NCI-H1105 treated with DMSO at 0.1 percent for 48 hours (cell line): ENCODE measurements at places on chromosomes 16 and 17.

DNA sequence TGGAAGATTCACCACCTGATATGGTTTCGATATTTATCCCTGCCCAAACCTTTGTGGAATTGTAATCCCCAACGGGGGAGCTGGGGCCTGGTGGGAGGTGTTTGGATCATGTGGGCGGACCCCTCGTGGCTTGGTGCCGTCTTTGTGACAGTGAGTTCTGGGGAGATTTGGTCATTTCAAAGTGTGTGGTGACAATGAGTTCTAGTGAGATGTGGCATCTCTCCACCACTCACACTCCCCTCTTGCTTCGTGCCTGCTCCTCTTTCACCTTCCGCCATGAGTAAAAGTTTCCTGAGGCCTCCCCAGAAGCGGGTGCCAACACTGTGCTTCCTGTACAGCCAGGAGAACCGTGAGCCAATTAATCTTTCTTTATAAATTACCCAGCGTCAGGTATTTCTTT, 9.7 kb downstream of the CCDC57 start:
- DNase-seq: no peak

GRCh38 chr17:37699285-37699973, 45.4 kb downstream of the HNF1B start:
- DNase-seq: no peak

DNA sequence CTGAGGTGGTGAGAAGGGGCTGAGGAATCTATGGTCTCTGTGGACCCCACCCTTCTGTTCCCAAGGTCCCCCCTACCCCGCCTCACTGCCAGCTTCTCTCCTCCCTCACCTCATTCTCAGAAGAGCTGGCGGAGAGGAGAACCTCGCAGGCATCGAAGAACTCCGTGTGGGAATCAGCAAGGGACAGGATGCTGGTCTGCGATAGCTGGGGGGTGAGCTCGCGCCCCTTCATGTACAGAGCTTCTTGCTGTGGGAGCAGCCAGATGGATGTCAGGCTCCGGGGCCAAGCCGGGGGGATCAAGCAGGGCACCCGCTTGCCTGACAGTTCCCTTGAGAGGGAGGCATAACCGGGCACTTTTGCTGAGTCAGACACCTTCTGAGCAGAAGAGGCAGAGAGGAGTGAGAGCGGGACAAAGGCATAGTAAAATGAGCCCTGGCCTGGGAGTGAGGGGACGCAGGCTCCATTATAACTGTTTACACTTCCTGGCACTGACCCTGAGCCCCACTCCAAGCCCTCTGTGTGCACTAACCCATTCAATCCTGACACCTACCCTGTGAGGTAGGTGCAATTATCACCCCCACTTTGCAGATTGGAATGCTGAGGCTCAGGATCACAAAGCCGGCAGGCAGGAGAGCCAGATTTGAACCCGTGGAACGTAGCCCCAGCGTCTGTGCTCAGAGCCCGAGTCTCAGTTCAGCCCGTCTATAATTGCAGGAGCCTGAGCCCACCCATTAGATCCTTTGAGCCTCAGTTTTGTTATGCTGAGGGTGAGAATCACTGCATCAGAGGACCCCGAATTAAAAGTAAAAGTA, 6.3 kb downstream of the OSBPL7 start:
- DNase-seq: no peak

DNA sequence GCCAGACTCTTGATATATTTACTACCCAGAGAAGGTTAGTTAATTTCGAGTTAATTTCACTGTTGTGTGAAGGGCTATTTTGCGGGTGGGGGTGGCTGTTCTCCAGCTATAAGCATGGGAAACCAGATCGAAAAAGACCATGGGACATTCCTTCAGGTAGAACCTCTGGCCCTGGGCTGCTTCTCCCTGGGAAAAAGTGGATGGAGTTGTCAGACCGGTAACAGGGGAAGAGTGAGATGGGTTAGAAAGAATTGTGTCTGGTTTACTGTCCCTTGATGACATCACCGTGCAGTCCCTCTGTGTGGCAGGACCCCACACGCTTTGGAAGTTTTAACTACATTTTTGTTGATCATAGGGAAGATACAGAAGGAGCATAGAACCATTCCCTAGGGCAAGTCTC, 296.3 kb downstream of the RBFOX1 start:
- no peak for DNase-seq

DNA sequence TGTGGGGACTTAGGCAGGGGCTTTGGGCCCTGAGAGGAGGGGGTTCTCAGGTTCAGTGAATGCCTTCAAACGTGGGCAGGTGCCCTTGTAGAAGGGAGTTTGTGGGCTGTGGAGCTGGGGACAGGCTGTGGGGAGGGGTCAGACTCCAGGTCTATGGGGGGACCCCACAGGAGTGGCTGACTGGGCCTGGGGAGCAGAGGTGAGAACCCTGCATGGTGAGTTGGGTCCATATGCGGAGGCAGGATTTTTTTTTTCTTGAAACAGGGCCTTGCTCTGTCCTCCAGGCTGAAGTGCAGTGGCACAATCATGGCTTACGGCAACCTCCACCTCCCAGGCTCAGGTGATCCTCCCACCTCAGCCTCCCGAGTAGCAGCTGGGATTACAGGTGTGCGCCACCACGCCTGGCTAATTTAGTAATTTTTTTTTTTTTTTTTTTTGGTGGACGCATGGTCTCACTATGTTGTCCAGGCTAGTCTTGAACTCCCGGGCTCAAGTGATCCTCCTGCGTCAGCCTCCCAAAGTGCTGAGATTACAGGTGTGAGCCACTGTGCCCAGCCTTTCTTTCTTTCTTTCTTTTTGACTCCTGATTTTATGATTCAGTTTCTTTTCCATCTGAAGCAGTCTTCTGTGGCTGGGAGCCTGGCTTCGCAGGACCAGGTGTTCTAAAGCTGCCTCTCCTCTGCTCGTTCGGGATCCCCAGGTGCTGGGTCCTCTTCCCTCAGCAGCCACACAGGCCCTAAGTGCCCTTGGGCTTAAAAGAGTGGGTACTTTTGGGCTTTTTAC, 19.0 kb upstream of the ADCY7 start:
- no peak for DNase-seq

- DNase-seq: no peak
Observed at GRCh38 chr17:72878975-72879660, 213.4 kb downstream of the SLC39A11 start.

GRCh38 chr16:85370881-85371651, 242.1 kb upstream of the GSE1 start:
- DNase-seq: no peak

- no peak for DNase-seq
Observed at GRCh38 chr16:71351558-71351901, 7.0 kb upstream of the CALB2 start.

- no peak for DNase-seq
Observed at GRCh38 chr17:39716073-39716818, 14.1 kb downstream of the MIEN1 start.

GRCh38 chr17:57603978-57604377, 141.1 kb downstream of the CCDC182 start:
- DNase-seq: no peak

GRCh38 chr17:80441133-80441578, 26.2 kb downstream of the ENDOV start:
- DNase-seq: no peak

- no peak for DNase-seq
Observed at GRCh38 chr17:38777641-38778250, 21.6 kb downstream of the PIP4K2B start.

- peak; percentile 40 for DNase-seq
Observed at GRCh38 chr17:2053380-2054261, 1.3 kb upstream of the HIC1 start.

DNA sequence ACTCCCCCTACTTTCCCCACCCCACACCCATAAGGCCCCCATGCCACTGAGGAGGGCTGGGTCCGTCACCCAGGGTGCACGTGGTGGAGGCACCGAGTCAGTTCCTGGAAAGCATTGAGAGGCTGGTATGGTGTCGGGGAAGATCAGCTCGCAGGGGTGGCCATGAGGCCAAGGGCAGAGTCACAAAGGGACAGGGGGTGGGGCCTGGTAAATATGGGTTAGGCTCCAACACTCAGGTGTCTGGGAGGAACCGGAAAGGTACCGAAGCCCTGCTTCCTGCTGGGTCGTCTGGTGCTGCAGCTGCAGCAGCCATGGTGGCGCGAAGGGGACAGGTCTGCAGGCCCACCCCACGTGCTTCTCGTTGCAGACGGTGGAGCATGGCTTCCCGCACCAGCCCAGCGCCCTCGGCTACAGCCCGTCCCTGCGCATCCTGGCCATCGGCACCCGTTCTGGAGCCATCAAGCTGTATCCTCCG, 30.2 kb downstream of the LLGL2 start:
- no peak for DNase-seq

GRCh38 chr17:54950116-54950515, 18.3 kb downstream of the COX11 start:
- no peak for DNase-seq

- DNase-seq: no peak
Observed at GRCh38 chr17:79224903-79225302, 150.3 kb downstream of the ENGASE start.

GRCh38 chr16:48971571-48972077, 310.0 kb downstream of the CBLN1 start:
- DNase-seq: peak; percentile 85

GRCh38 chr17:46770439-46770817, 48.1 kb downstream of the WNT3 start:
- DNase-seq: no peak

- DNase-seq: no peak
Observed at GRCh38 chr16:71724320-71724751, at the start of gene PHLPP2. Gene PHLPP2 (minus strand): TSS chr16:71724701. CDS start chr16:71714795, 9,906 bp downstream.

- no peak for DNase-seq
Observed at GRCh38 chr17:61427567-61427966, 24.7 kb upstream of the TBX4 start.

- no peak for DNase-seq
Observed at GRCh38 chr16:79628988-79629387, 28.5 kb upstream of the MAF start.

- no peak for DNase-seq
Observed at GRCh38 chr16:73037331-73037745, 10.6 kb downstream of the ZFHX3 start.

DNA sequence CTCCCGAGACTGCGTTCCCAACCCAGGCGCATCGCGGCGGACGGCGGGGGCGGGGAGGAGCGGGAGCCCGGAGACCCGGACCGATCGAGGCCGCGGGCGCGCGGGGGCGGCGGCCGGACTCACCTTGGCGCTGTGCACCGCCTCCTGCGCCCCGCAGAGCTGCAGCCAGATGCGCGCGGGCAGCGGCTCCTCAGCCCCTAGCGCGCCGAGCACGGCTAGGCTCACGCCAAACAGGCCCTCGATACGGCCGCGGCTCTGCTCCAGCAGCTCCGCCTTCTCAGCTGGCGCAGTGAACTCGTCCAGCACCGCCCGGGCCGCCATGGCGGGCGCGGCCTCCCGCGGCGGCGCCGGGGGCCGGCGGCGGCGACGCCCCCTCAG, 339 bp downstream of the N4BP1 start:
- DNase-seq: peak; percentile 76

- peak; percentile 63 for DNase-seq
Observed at GRCh38 chr17:77281122-77281903, 140.5 kb downstream of the SEC14L1 start.

DNA sequence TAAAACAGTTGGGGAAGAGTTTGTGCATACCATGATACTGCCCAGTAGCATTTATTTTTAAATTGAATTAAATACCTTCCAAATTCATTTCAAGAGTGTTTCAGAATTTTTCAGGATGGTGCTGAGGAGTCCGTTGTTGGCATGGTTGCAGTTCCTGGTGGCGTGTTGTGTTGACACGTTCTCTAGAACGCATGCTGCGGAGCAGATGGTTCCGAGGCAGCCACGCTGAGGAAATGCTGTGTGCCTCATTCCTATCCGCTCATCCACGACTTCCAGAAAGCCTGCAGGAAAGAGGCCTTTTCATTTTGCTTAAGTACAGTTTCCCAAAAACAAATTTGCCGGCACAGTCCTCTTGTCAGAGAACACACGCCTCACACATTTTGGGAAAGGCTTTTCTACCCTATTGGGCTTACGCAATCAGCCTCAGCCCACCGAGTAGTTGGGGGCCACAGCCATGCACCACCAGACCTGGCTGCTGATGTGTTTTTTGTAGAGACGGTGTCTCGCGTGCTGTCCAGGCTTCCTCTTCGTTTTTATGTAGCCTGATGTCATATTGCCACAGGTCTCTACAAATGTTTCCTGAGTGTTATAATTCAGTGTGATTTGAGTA, 32.1 kb upstream of the IL17C start:
- DNase-seq: no peak

DNA sequence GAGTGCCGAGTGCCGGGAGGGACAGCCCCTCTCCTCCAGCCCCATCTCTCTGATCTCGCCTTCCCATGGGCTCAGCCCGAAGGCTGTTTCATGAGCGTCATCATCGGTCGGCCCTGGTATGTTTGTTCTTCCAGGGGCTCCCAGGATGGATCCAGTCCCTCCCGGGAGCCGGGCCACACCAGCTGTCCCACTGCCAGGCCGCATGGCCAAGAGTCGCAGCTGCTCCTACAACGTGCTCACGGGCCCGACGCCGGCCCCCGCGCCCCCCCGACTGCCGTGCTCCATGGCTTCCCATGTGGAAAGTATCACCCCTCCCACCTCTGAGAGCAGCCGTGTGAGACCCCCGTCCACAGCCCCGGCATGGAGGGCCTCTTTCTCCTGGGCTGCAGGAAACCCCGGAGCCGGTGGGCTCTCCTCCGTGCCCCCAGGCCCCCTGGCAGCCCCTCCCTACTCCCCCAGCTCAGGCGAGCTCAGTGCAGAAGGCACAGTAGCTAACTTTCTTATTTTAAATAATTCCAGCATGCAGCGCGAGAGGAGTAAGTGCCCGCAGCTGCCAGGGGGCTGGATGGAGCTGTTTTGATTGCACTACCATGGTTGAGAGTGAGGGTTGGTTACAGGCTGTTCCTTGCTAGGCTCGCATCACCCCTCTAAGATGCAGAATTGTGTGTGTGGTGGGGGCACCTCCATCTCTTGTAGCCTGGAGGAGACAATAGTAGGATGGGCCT, 26.6 kb upstream of the GSE1 start:
- no peak for DNase-seq

DNA sequence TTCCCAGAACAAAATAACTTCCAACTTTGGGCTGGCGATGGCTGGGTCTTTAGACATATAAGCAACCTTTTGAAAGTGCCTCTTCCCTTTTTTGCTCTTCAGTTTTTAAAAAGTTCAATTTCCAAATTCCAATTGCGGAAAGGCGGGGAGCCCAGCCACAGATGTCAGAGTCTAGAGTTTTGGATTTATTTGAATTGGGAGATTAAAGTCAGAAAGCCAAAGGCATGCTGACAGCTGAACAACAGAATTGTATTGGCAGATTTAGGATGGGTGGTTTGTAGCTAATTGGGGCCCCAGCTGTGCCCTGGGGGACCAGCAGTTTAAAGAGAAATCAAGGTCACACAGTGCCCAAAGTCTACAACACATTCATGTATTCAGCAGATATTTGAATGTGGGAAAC, 10.5 kb downstream of the YPEL2 start:
- DNase-seq: no peak
